Hematopoietic multipotent progenitor cell treated with erythropoietin and hydrocortisone succinate and interleukin-3 and kit ligand, for 15 days (in vitro differentiated cells): ENCODE measurements at places on chromosomes 7 and 10.

GRCh38 chr7:143177374-143178119 lies 5.7 kb upstream of the TAS2R39 start:
- DNase-seq, result no peak

DNA sequence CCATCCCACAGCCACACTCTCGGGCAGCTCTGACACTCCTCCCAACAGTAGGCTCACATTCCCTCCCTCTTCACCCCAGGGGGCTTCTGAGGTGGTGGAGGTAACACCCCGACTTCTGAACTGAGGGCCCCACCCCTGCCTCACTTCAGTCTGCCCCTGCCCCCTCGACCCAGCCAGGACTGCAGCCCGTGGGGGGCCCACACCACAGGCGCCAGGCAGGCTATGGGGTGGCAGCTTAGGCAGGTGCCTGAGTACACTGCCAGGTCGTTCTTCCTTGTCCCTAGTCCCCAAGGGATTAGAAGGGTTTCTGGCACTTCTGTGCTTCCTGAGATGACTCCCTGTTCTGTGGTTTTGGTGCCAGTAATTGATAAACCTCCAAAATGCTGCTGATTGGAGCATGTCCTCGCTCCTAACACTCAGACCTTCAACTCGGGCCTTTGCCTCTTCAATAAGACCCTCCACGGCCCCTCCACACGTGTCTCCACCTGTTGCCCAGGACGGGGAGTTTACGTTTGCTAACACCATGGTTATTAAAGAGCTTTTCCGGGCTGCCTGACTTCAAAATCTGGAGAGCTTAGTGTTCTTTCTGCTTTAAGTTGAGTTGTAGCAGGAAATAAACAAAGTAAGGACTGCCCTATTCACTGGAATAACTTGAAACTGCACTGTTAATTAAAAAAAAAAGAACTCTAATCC lies 23.8 kb upstream of the LARP4B start:
- DNase-seq, result no peak

GRCh38 chr7:159088016-159088865 lies 56.4 kb downstream of the VIPR2 start:
- DNase-seq, result no peak

DNA sequence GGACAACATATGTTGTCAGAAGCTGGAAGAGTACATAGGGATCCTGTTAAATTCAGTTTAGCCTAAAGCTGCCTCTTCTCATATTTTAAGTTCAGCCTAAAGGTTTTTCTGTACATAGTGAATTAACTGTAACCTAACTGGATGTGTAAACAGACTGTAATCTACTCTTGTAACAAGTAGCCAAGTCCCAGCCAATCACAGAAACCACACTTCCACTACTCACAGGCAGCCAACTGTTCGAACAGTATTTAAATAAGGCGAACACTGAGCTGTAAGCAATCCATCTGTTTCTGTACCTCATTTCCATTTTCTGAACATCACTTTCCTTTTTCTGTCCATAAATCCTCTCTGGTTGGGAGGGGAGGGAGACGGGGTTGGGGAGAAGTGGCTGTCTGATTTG lies 15.0 kb upstream of the STN1 start:
- DNase-seq, result no peak

GRCh38 chr7:158422196-158422886 lies 165.3 kb downstream of the PTPRN2 start:
- no peak for DNase-seq

GRCh38 chr7:121752706-121753105 lies 120.3 kb upstream of the PTPRZ1 start:
- DNase-seq, result no peak
